Stimulated activated CD8-positive, alpha-beta memory T cell treated with anti-CD3 and anti-CD28 coated beads, Interleukin-7, amount 100 ng/mL, for 1 hour (primary cell): ENCODE measurements at places on chromosomes 6 and 20.

DNA sequence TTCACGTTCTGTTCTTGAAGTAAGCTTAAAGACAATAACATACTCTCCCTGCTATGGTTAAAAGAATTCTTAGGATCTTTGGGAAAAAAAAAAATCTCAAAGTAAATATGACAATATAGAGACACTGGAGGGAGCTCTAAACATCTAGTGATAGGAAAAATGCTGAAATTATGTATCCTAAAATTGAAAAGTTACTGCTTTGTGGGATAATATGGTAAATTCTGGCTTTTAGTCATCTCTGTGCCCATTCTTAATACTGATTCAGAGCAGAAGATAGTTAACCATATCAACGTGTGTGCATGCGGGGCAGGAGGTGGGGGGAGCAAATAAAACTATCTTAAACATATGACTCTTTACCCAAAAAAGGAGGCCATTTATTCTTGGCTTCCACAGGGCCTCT, 165.4 kb downstream of the GMPR start:
- DNase-seq, result no peak

GRCh38 chr6:42251911-42252637, 34.4 kb upstream of the MRPS10 start:
- no peak for DNase-seq

- DNase-seq, result no peak
Observed at GRCh38 chr20:15767586-15767985, 805.7 kb downstream of the KIF16B start.

DNA sequence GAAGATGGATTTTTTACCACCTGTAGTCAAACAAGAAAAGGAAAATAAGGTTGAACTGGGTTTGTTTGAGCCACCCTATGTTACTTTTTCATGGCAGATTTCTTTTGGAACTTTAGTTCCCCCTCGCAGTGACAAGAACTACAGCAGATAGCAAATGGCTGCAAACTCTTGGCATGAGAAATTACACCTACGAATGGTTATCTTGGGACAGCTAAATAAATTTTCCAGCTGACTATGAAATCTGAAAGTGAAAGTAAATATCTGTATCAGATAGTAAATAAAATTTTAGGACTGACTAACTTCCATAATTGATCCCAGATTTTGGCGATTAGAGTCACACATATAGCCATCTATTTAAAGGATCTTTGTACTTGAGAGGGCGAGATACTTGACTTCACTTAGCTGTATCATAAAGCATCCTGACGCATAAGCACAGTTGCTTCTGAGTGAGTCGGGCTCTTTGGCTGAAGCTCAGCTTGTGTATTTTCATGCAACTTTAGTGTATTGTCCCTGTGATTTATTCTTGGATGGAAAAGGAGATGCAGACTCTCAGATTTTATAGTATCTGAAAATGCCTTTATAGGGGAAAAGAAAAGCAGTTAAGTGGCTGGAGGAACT, 125.3 kb upstream of the B3GAT2 start:
- DNase-seq, result no peak

- no peak for DNase-seq
Observed at GRCh38 chr20:48765359-48765758, 62.4 kb downstream of the PREX1 start.

DNA sequence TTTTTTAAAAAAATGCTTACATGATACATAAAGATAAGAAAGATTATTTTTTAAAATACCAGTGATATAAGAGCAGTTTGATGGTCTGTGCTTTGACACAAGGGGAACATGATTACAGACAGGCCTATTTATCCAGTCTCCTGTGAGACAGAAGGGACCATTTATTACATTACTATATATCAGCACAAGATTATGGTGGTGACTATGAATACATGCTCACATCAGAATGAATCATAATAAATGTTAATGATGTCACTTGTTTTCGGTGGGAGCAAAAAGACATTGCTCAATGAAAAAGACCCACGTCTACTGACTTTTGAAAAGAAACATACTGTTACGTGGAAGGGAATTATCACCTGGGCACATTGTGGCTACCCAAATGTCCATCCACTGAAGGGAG, 455.1 kb downstream of the CDC5L start:
- no peak for DNase-seq

- no peak for DNase-seq
Observed at GRCh38 chr20:22684072-22684762, 99.8 kb upstream of the FOXA2 start.

- DNase-seq, result no peak
Observed at GRCh38 chr20:36777167-36777566, 3.6 kb upstream of the DSN1 start.

- no peak for DNase-seq
Observed at GRCh38 chr6:36700831-36701230, 3.2 kb downstream of the RAB44 start.

- DNase-seq, result no peak
Observed at GRCh38 chr6:38370653-38371601, 268.8 kb downstream of the BTBD9 start.

- no peak for DNase-seq
Observed at GRCh38 chr20:51861726-51862466, 59.6 kb upstream of the SALL4 start.

DNA sequence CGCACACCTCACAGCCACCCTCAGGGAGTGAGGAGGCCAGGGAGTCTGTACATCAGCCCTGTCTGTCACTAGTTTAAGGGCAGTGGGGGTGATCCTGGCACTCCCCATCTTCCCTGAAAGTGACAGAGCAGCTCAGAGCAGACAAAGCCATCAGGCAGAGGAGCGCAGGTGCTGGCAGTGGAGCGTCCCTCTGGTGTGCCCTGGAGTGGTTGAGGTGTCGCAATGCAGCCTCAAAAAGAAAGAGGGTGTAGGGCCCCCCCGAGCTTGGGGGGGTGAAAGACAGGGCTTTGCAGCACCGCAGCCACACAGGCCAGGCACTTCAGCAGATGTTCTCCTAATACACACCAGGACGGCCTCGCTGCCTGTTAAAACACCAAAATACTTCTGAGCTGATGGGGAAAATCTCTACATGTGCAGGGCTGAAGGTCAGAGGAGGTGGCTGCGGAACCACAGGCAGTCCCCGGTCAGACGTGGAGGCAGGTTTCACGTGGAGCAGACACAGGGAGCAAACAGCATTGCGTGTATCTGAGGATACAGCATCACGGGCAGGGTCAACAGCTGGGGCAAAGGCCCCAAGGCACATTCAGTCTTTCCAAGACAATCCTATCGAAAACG, 69.5 kb downstream of the PREX1 start:
- peak; percentile 38 for DNase-seq

DNA sequence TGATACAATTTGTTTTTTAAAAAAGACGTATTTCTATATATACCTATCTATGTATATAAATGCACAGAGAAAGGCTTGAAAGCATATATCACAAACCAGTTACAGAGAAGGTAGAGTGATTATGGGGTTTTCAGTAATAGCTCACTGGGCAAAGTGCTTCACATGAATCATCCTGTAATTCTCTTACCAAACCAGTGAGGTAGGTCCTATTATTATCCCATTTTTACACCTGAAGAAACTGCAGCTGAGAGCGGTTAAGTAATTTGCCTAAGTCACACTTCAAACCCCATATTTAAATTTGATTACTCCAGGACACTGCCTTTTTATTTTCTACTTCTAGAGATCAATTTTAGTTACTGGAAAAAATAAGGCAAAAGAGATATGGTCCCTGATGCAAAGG, 4.4 kb downstream of the GSS start:
- no peak for DNase-seq

GRCh38 chr6:29477923-29478450, 9.8 kb downstream of the MAS1L start:
- no peak for DNase-seq

- no peak for DNase-seq
Observed at GRCh38 chr6:52653151-52653550, 17.8 kb upstream of the TMEM14A start.

- no peak for DNase-seq
Observed at GRCh38 chr6:80268865-80269730, 162.6 kb downstream of the BCKDHB start.

DNA sequence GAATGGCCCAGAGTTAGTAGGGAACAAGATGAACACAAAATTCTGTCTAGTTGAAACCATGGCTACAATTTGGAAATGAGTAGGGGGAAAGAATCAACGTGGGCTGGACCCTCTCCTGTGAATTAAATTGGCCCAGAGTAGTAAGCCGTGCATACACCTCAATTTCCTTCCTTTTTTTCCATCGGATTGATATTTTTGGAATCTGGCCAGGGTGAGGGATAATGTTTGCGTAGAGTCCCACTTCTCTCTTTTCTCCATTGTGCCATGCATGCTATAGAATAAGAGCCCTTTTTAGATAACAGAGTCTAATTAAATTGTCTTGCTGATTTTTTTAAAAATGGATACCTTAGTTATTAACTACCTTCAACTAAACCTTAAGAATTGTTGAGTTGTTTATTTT, 35.2 kb downstream of the XRN2 start:
- DNase-seq, result no peak

DNA sequence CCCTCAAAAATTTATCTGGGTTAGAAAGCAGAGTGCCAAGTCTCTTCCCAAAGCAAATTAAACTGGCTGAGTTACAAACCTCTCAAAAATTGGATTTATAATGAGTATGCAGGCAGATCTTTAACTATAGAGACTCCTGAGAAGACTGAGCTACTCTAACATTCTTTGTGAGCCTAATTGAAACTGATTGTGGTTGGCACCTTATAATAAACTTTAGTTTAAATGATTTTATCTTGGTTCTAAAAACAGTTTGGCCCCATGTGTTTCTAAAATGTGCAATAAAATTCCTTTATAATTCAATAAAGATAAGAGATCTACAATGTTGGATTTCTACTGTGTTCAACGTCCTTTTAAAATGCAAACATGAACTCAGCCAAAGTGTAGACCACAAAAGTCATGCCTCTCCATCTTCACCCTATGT, 480.2 kb upstream of the RNF217 start:
- DNase-seq, result no peak

GRCh38 chr20:45100563-45101245, at the start of gene KCNS1:
Gene KCNS1, minus strand, starts transcription at chr20:45101127. Its CDS starts 1,891 bp downstream, at chr20:45099236.
- no peak for DNase-seq

GRCh38 chr6:80020381-80021120, 16.1 kb downstream of the TTK start:
- no peak for DNase-seq

- no peak for DNase-seq
Observed at GRCh38 chr6:145801021-145801420, 13.6 kb downstream of the FBXO30 start.

- no peak for DNase-seq
Observed at GRCh38 chr6:27866357-27867050, 45.7 kb downstream of the OR2B2 start.

GRCh38 chr6:33549196-33549595, 30.9 kb downstream of the BAK1 start:
- no peak for DNase-seq

- no peak for DNase-seq
Observed at GRCh38 chr20:38825901-38826625, 20.6 kb downstream of the PPP1R16B start.

GRCh38 chr6:149317644-149318571, at the start of gene TAB2:
Gene TAB2, plus strand, starts transcription at chr6:149317712. Its CDS starts 52,286 bp downstream, at chr6:149369998.
- DNase-seq, result peak; percentile 44

- no peak for DNase-seq
Observed at GRCh38 chr6:36752187-36752885, 54.7 kb downstream of the RAB44 start.

- DNase-seq, result no peak
Observed at GRCh38 chr6:169530752-169531123, 171.1 kb downstream of the WDR27 start.

DNA sequence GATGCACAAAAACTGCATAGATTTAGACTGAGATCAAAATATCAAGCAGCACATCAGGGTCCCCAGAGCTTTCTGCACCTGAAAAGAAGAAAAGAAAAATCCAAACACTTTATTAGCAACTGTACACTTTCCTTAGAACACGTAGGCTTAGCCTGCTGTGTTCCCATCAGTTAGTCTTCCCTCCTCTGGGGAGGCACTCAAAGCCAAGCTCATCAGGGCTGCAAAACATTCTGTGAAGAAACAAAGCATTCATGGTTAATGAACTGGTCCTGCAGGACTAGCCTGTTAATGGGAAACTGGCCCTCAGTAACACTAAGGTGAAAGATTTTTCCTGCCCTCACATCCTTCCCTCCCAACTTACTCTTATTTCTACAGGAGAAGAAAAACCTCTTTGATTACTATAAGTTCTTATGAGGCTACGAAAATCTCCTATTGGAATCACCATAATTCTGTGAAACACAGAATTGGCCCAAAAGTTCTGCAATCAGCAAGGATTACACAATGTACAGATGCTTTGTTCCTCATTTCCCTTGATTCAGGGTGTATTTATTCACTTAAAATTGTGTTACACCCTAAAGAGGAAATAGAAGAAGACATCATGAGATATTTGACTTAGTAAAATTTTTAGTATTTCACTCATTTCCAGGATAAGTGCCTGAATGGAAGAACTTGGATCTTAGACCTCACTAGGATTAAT, 901.0 kb upstream of the MAP3K7 start:
- DNase-seq, result no peak

- no peak for DNase-seq
Observed at GRCh38 chr6:2917065-2917464, 14.0 kb upstream of the SERPINB9 start.

- no peak for DNase-seq
Observed at GRCh38 chr20:37954626-37955025, 51.7 kb downstream of the VSTM2L start.

- no peak for DNase-seq
Observed at GRCh38 chr6:44067173-44068139, 59.8 kb downstream of the MRPL14 start.

DNA sequence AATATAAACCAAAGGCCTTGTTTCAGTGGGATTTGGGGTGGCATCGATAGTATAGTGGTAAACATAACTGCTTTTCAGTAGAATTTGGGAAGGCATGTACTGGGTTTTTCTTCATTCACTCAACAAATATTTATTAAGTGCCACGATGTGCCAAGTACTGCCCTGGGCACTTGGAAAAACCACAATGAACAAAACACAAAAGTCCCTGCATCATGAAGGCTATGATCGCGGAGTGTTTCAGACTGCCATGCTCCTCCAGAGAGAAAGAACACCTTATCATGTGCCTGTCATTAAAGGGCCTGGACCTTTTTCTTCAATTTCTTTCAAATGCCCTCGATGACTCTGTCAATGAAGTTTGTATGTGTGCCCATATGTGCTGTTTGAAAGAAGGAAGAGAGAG, 59.2 kb upstream of the CEP85L start:
- DNase-seq, result no peak

DNA sequence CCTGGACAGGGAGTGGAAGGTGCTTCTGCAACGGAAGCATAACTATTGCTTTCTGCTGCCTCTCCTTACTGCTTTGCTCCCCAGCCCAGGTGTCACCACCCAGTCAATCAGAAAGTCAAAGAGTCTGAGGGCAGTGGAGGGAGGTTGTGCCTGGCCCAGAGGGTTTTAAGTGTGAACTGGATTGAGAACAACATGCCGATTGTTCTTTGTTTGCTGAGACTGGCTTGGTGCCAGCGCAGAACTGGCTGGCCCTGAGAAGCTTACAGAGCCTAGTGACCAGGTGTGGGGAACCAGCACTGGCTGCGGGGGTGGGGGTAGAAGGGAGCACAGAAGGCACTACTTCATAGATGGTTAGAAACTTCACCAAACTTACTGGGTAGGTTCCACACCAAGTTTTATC, 31.1 kb upstream of the ENPP4 start:
- DNase-seq, result no peak

GRCh38 chr6:33988121-33989015, 157.5 kb downstream of the GRM4 start:
- DNase-seq, result no peak

- DNase-seq, result peak; percentile 25
Observed at GRCh38 chr20:17610566-17611289, 40.9 kb downstream of the DSTN start.

- no peak for DNase-seq
Observed at GRCh38 chr6:12336121-12336971, 46.2 kb downstream of the EDN1 start.

GRCh38 chr20:62045529-62046285, 20.0 kb downstream of the TAF4 start:
- DNase-seq, result no peak
